ENCODE measurements at places on chromosomes 7 and 10.
A peak's percentile ranks its signal among the peaks of the same experiment; 100 is the strongest.

GRCh38 chr7:28747404-28747803 is 210.7 kb downstream of the TRIL start:
- no peak for DNase-seq

DNA sequence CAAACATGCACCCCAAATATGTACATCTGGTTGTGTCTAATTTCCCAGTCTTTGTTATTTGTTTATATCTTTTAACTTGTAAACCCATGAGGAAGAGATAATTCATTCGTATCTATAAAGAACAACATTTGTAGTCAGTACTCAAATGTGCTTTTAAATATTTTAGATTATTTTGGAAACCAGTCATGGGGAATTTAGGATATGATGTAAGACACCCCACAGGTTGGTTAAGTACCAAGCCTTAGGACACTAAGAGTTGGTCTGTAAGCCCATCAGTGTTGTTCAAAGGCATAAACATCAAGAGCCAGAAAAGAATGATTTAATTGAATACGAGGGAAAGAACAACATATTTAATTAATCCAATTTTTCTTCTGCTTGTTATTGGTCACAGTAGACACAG is 421.1 kb upstream of the SEMA3C start:
- DNase-seq: no peak

DNA sequence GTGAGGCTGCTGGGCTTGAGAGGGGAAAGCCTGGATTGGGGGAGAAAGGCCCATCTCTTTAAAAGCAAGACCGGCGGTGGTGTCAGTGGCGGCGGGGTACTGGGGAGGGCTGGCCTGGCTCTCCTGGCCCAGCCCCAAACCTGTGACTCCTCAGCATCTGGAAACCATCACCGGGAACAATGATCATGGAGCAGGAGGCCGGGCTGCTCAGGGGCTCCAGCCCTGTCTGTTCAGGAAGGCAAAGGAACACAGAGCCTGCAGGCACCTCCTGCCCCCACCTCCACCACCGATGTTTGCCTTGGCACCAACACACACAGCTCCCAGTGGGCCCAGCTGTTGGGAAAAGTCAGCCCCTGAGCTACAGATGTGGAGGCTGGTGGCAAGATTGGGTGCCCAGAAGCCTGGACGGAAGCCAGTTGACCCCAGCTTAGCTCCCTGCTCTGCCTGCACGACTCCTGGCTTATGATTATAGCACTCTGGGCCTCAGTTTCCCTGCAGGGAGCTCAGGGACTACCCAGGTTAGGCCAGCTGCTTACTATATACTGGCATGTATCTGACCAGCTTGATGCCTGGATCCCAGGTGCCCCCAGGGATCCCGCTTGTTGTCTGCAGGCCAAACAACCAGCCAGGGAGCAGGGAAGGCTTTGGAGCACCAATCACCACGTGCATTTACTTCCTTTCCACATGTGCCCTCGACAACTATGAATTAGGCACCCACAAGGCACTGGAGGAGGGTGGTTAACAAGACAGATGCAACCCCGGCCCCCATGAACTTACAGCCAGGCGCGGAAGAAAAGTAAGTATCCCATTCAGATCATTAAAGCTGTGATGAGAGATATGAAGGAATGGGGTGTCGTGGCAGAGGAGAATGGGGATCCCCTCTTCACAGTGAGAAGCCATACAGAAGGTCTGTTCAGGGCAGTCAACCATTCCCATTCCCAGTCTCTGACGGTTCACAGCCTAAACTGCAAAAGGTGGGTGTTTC is 37.3 kb downstream of the ZCCHC24 start:
- no peak for DNase-seq

- peak; percentile 68 for DNase-seq
Observed at GRCh38 chr7:89334797-89335196, 539.3 kb upstream of the TEX47 start.

DNA sequence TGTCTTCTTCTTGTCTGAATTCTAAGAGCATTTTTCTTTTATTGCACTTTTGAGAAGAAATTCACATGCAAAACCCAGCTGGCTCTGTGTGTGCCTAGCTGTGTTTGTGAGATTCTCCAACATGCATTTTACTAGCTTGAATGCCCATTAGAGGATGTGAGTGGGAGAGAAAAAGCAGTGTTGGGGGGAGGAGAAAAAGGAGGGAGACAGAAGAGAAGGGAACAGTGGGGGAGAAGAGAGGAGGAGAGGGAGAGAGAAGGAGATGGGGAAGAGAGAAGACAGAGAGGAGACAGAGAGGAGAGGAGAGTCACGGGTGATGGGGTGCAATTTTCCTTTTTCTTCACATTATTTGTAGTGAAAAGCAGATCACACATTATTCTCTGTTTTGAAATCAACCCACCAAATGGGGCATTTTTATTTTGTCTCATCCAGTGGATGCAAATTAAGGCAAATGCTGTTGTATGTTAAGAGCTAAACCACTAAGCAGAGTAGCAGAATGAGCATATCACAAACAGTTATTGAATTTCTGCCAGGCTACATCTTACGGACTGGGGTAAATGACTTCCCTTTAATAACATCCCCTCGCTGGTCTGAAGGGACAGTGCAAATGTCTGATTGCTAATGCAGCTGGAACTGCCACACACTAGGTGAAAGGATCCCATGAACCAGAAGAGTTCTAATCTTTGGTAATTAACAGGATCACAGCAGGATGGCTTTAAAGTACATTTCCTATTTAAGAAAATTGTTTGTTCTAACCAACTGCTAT is 849 bp downstream of the LRRN3 start:
- DNase-seq: no peak

DNA sequence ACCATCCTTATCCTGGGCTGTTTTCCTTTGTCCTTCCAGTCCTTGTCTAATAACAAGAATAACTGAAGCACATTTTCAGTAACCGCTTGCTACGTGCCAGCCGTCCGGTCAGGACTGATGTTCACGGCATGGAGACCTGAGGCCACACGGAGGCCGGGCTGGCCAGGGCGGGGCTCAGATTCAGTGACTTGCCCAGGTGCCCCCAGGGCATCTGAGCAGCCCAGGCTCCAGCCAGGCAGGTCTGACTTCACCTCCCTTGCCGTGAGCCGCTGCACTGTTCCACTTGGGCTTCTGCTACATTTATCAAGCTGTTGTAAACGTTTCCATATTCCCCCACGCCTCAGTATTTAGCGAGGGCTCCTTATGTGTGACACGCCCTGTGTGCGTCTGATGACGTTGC is 43.6 kb upstream of the AP5Z1 start:
- DNase-seq: no peak

DNA sequence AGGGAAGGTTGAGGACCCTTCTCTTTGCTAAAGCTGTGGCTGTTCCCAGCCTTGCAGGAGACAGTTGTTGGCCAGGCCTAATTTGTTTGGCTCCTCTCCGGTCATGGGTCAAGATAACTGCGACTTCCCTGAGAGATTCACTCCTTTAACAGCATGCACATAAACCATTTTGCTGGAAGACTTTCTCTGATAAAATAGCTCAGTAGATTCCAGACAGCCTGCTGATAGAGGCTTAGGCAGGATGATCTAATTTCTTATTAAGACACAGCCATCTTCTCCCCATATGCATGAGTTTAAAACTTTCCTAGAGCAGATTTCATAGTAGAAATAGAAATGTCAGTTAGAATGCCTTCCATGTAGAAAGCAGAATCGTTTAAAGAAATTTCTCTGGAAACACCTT is 181.9 kb downstream of the WNT2 start:
- no peak for DNase-seq
